ENCODE measurements at places on chromosomes 3 and 15. TPM values are rescaled to one million over a fixed set of nuclear protein-coding genes. Genes with fewer than 3 reads are reported as not detected.

- H3K4me3 ChIP-seq = no peak overlapping the region
- DNase-seq = no peak
- H3K4me1 ChIP-seq = no peaks in the 10 kb centered on the region
- no peak overlapping the region for H3K27ac ChIP-seq
- no peaks in the 10 kb centered on the region for H3K36me3 ChIP-seq
Measured at GRCh38 chr15:53520996-53521395, 238.5 kb downstream of the WDR72 start.

DNA sequence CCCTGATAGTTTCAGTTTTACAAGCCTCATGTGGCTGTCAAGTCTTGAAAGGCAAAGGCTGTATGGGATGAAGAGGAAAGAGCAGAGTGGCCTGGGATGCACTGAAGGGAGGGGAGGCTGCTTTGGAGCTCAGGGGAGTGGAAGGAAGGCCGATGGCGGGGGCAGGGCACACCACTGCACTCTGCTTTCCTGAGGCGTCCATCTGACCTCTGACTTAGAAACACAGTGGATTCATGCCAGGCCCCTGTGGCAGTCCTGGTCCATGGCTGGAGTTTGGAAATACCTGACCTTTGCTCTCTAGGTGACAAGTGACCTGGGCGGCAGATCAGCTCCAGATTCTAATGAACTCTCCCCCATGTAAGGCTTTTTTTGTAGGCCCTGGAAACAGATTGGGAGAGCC is 19.0 kb downstream of the FAH start:
- H3K27ac ChIP-seq = no peak overlapping the region
- no peak overlapping the region for H3K4me3 ChIP-seq
- H3K27me3 ChIP-seq = no peaks in the 10 kb centered on the region
- no peaks in the 10 kb centered on the region for H3K36me3 ChIP-seq
- DNase-seq = no peak

GRCh38 chr15:41568350-41569017 is 9.5 kb downstream of the TYRO3 start:
- no peak overlapping the region for H3K4me3 ChIP-seq
- no peaks in the 10 kb centered on the region for H3K27me3 ChIP-seq
- H3K27ac ChIP-seq = no peak overlapping the region
- H3K4me1 ChIP-seq = no peaks in the 10 kb centered on the region
- H3K36me3 ChIP-seq = no peaks in the 10 kb centered on the region
- DNase-seq = no peak

TRIM42 gene
- total RNA-seq = not detected

CACNA2D3 gene
- 4.8 TPM for total RNA-seq

- peak; percentile 13 for DNase-seq
- H3K4me1 ChIP-seq = peaks cover 21% of the 10 kb centered on the region
- H3K4me3 ChIP-seq = no peak overlapping the region
- H3K27ac ChIP-seq = peak overlapping the region; percentile 75
- H3K27me3 ChIP-seq = no peaks in the 10 kb centered on the region
- peaks cover 19% of the 10 kb centered on the region for H3K36me3 ChIP-seq
Measured at GRCh38 chr15:64430000-64430735, 30.2 kb upstream of the ZNF609 start.

GRCh38 chr15:39618063-39618823 is 37.4 kb downstream of the THBS1 start:
- DNase-seq = no peak
- H3K27me3 ChIP-seq = no peaks in the 10 kb centered on the region
- H3K4me1 ChIP-seq = no peaks in the 10 kb centered on the region
- H3K4me3 ChIP-seq = no peak overlapping the region
- H3K27ac ChIP-seq = no peak overlapping the region

DNA sequence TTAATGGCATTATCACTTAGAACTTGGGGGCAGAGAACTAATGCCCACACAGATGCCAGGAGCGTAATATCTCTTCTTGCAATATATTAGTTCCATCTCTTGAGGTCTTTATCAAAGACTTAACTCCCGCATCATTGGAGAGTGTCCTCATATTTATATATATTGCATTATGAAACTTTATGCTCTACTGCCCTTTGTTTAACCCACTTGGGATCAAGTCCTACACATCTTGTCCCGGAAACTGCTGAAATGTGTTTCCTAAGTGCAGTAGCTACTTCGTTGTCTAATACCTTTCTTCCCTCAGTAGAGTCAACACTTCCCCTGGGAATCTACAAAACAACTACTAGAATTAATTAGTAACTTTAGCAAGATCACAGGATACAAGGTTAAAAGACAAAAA is 1029.2 kb downstream of the OTOL1 start:
- no peaks in the 10 kb centered on the region for H3K27me3 ChIP-seq
- no peak overlapping the region for H3K4me3 ChIP-seq
- no peak for DNase-seq
- no peaks in the 10 kb centered on the region for H3K4me1 ChIP-seq

GHSR gene
- not detected for total RNA-seq

ACTRT3 gene
- 3.3 TPM for total RNA-seq

GRCh38 chr3:132422531-132422930 is 5.2 kb downstream of the DNAJC13 start:
- no peak for DNase-seq
- H3K36me3 ChIP-seq = no peaks in the 10 kb centered on the region
- H3K27me3 ChIP-seq = no peaks in the 10 kb centered on the region
- peaks cover 9% of the 10 kb centered on the region for H3K4me1 ChIP-seq
- no peak overlapping the region for H3K27ac ChIP-seq

Data from thyroid gland (tissue), 4 donors.